MV-4-11 (cell line): ENCODE measurements at places on chromosomes 2 and 18.

DNA sequence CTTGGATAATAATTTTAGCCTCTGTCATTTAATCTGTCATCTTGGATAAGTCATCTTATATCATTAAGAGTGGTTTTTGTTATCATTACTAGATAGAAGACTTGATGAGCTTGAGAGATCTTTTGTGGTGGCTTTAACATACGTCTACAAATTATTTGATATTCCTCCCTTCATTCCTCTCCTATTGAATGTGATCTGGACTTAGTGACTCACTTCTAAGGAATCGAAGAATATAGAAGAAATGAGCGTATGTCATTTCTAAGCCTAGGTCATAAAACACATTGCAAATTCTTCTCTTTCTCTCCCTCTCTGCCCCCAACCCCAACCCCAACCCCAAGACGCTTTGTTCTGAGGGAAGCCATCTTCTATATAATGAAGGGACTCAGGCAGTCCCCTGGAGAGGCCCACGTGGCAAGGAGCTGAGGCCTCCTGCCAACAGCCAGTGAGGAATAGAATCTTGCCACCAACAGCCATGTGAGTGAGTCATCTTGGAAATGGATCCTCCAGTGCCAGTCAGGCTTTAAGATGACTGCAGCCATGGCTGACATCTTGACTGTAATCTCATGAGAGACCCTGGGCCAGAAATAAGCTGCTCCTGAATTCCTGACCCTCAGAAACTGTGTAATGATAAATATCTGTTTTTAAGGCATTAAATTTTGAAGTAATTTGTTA lies 221.6 kb upstream of the SP5 start:
- DNase-seq: no peak

DNA sequence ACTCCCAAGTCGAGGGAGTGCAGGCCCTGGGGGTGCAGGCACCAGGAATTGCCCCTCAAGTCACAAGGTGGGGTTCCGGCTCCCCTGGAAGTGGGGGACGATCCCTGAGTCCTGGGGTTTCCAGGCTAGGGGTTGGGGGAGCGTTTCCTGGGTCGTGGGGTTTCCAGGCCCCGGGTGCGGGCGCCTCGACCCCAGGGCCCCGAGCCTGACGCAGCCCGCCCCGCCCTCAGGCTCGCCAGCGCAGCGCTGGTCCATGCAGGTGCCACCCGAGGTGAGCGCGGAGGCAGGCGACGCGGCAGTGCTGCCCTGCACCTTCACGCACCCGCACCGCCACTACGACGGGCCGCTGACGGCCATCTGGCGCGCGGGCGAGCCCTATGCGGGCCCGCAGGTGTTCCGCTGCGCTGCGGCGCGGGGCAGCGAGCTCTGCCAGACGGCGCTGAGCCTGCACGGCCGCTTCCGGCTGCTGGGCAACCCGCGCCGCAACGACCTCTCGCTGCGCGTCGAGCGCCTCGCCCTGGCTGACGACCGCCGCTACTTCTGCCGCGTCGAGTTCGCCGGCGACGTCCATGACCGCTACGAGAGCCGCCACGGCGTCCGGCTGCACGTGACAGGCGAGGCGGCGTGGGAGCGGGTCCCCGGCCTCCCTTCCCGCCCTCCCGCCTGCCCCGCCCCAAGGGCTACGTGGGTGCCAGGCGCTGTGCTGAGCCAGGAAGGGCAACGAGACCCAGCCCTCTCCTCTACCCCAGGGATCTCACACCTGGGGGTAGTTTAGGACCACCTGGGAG lies 12.0 kb downstream of the SIGLEC15 start:
- peak; percentile 19 for DNase-seq

DNA sequence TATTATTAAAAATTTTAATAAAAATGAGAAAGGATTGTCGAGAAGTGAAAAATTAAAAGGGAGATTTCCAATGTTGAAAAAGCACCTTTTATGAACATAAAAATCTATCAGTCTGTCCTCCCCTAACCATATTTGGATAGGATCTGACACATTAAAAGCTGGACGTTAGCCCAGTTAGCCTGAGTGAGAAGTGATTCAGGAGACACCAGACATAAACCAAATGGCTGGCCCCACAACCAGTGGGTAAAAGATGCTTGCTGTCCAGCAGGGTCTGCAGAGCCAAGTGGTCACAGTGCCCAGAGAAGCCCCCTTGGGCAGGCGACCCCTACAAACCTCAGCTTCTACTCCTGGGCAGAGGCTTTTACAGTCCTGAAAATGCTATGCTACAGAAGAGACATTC lies 253.8 kb upstream of the LYPD1 start:
- no peak for DNase-seq

GRCh38 chr2:174490051-174490450 lies 3.2 kb upstream of the GPR155 start:
- DNase-seq: no peak

- no peak for DNase-seq
These were observed 6.5 kb downstream of the METTL5 start for GRCh38 chr2:169818241-169818640.
